Central memory CD4-positive, alpha-beta T cell (primary cell): ENCODE measurements at places on chromosomes 7 and 10.
A peak's percentile ranks its signal among the peaks of the same experiment; 100 is the strongest.

DNA sequence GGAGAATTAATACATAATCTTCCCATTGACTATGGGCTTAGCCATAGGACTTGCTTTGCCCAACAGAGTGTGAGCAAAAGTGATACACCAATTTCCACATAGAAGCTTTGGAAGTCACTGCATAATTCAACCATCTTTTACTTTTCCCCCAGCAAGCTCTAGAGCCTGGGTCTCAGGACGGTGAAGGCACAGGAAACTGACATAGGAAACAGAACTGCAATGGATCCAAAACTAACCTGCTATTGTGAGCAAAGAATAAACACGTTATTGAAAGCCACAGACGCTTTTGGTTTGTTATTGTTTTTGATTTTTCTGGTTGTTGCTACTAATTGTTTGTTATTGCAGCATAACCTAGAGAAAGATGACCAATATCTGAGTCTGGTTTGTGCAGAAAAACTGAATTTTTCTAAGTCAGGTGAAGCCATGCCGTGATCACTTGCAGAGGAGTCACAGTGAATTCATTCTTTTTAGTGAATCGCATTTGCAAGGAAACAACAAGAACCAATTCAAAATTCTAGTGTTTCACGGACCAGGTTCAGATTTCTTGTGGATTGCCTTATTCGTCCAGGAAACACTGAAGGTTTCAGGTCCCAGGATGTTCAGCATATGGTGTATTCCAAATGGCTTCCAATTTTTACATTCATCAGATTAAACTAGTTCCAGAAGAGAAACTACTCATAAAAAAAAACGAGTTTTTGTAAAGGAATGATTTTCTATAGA is 52.8 kb downstream of the CUBN start:
- DNase-seq = no peak

GRCh38 chr10:7188456-7189050 is 222.3 kb downstream of the SFMBT2 start:
- no peak for DNase-seq

GRCh38 chr7:103996639-103997038 is 7.2 kb upstream of the RELN start:
- no peak for DNase-seq

DNA sequence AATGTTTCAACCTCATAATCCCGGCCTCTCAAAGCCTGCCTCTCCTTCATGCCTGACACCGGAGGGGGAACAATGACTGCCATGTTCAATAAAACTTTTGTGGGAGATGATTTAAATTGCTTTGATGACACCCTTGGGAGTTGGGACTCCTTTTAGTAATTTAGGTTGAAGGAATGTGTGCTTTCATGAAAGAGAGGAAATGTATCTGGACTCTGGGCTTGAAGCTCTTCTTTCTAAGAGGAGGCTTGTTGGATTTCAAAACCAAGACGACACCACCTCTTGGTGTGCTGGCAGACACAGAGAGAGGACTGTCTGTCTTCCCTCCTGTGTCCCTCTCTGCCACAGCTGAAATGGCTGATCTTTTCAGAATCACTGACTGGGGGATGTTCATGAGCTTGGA is 168.1 kb downstream of the GALNT17 start:
- no peak for DNase-seq

GRCh38 chr10:93671042-93671441 is 31.4 kb downstream of the FRA10AC1 start:
- no peak for DNase-seq

- DNase-seq = no peak
Observed at GRCh38 chr7:133117452-133117851, 35.6 kb upstream of the CHCHD3 start.

GRCh38 chr7:3063016-3063753 is 19.5 kb upstream of the CARD11 start:
- peak; percentile 59 for DNase-seq

GRCh38 chr7:43467406-43467805 is 115.5 kb upstream of the STK17A start:
- no peak for DNase-seq

GRCh38 chr7:81074406-81074805 is 155.6 kb upstream of the SEMA3C start:
- DNase-seq = no peak
